ENCODE measurements at places on chromosomes 2 and 18. TPM values are rescaled to one million over a fixed set of nuclear protein-coding genes. Genes with fewer than 3 reads are reported as not detected.

GRCh38 chr2:189406586-189407233 is 34.6 kb upstream of the WDR75 start:
- DNase-seq: peak; percentile 4

GRCh38 chr2:3899536-3900155 is 196.3 kb downstream of the DCDC2C start:
- no peak for DNase-seq

DNA sequence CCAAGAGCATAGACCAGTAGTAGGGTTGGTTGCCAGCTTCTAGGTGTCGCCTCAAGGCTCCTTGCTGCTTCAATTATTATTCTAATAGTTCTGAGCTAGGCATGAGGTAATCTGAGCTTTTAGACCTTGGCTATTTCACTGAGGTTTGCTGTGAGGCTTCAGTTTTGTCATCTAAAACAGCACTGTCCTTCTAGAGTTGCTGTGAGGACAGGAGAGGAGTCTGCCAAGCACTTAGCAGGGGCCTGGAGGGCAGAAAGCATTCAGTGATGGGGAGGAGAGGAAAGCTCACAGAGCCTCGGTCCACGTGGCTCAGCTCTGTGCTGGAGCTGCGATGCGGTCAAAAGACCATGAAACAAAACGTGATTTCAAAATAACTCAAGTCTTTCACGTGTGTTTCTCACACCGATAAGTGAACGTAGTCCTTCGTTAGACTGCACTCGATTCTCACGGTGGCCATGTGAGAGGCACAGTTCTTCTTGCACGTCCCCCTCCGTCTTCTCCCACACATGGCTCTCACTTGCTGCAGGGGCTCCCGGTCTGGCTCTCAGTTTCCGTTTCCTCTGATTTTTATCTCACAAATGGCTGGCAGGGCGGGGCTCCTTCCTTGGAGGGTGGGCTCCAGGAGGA is 113.7 kb downstream of the B3GNT2 start:
- peak; percentile 4 for DNase-seq

GRCh38 chr18:74946646-74947375 is 262.1 kb downstream of the PTGR3 start:
- no peak for DNase-seq

- no peak for DNase-seq
These were observed 211.5 kb upstream of the LYPD1 start for GRCh38 chr2:132881546-132881945.

GRCh38 chr2:241020629-241021190 is 22.3 kb downstream of the SNED1 start:
- DNase-seq: no peak

- no peak for DNase-seq
These were observed 16.0 kb downstream of the MALL start for GRCh38 chr2:110099471-110100225.

DNA sequence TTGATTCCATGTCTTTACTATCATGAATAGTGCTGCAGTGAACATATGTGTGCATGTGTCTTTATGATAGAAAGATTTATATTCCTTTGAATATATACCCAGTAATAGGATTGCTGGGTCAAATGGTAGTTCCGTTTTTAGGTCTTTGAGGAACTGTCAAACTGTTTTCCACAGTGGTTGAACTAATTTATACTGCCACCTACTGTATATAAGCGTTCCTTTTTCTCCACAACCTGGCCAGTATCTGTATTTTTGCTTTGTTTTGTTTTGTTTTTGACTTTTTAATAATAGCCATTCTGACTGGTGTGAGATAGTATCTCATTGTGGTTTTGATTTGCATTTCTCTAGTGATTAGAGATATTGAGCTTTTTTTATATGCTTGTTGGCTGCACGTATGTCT is 641.6 kb downstream of the SUCLG1 start:
- peak; percentile 0 for DNase-seq

DNA sequence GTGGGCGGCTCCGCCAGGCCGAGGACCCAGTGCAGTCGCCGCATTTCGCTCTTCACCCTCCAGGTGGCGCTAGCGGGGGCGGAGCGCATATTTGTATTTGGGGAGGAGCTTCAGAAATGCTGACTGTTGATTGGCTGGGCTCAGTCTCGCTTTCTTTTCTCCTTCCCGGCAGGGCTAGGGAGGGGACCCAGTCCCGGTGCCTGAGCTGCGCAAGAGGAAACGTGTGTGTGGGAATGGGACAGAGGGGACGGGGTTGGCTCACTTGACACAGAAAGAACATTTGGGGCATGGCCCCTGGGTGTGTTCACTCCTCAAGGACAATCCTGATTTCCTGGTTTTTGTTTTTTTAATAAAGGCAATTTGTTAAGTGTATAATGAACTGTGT is 20.3 kb upstream of the DNMT3A start:
- peak; percentile 94 for DNase-seq

Gene GKN2
- total RNA-seq: not detected

Gene OR6B2
- not detected for total RNA-seq

Gene FBLN7
- 3.2 TPM for total RNA-seq
